ENCODE measurements at places on chromosomes 5 and 9. TPM values are rescaled to one million over a fixed set of nuclear protein-coding genes. Genes with fewer than 3 reads are reported as not detected.

GRCh38 chr5:57878301-57878722, 395.7 kb upstream of the ACTBL2 start:
- DNase-seq, result no peak

- DNase-seq, result no peak
These were observed 105.7 kb downstream of the SPRY4 start for GRCh38 chr5:142219146-142219545.

- DNase-seq, result peak; percentile 97
These were observed 138.8 kb upstream of the COL5A1 start for GRCh38 chr9:134502809-134503211.

GRCh38 chr5:74251141-74252035, 389.1 kb downstream of the ENC1 start:
- DNase-seq, result peak; percentile 85

GRCh38 chr9:129609486-129610212, 11.3 kb downstream of the C9orf50 start:
- DNase-seq, result no peak

DNA sequence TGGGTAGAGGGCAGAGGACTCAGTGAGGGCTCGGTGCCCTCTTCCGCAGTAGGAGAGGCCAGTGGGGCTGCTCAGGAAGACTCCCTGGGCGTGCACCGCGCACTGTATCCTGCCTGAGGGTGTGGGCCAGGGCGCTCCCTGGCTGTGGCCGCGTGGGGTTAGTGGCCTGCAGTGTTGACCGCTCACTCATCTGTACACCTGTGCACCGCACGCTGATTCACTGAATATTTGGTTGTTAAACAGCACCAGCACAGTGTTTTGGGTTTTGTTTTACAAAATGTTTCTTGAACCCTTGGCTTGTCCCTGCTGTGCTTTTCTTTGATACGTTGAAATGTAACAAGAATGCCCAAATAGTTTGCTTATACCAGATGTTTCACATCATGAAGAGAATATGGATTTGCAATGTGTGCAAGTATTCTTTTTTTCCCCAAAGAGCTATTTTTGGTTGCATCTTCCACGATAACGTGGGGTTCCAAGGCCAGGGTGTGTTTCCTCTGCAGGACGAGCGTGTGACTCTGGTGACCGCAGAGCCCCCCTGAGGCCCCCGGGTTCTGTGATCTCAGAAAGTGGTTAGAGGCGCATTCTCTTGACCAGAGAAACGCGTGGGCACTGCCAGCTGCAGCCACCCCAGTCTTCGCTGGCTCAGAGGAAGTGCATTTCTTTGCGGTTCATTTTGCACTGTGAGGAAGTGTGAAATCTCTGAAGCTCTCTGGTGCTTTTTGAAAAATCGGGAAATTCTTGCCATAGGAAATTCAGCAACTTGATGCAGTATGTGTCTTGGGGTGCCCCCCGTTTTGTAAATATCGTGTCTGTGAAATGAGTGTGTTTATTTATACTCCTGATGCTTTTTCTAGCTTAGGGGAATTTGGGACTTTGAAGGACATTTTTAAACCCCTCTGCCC, 46.9 kb downstream of the AHRR start:
- peak; percentile 89 for DNase-seq

- DNase-seq, result no peak
These were observed 105.2 kb downstream of the RGS3 start for GRCh38 chr9:113568571-113569321.

- DNase-seq, result peak; percentile 27
These were observed 61.8 kb downstream of the COX7C start for GRCh38 chr5:86679529-86679928.

GRCh38 chr9:134366223-134367031, 40.2 kb downstream of the RXRA start:
- DNase-seq, result peak; percentile 61

DNA sequence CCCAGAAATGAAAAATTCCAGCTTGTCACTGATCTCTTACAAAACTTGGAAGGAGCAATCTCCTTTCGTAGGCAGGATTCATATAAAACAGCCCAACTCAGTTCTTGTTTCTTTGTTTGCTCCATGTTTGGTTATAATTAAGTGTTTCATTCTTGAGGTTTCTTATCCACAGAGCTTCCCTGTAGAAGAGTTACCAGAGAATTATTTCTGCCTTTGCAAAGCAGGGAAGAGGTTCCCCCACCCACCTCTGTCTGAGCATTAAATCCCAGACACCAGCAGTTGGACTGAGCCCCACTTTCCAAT, 34.1 kb upstream of the RAI14 start:
- no peak for DNase-seq

DNA sequence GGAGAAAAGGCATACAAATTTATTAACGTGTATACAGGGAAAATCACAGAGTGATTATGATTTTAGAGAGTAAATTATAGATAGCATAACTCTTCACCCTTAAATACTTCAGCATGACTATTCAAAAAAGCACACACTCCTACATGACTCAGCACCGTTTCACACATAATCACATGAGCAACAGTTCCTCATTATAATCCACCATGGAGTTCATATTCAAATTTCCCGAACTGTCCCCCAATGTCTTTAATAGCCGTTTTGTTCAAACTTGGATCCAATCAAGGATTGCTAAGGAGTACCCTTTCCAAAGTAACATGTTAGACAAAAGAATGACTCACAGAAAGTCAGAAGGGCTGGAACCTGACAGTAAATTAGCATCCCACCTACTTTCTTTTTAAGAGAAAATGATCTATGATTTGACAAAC, 32.1 kb downstream of the RAPGEF1 start:
- peak; percentile 26 for DNase-seq

GRCh38 chr5:134638760-134639201, 6.2 kb upstream of the SAR1B start:
- DNase-seq, result no peak

GRCh38 chr9:134515026-134515821, 126.4 kb upstream of the COL5A1 start:
- no peak for DNase-seq

DNA sequence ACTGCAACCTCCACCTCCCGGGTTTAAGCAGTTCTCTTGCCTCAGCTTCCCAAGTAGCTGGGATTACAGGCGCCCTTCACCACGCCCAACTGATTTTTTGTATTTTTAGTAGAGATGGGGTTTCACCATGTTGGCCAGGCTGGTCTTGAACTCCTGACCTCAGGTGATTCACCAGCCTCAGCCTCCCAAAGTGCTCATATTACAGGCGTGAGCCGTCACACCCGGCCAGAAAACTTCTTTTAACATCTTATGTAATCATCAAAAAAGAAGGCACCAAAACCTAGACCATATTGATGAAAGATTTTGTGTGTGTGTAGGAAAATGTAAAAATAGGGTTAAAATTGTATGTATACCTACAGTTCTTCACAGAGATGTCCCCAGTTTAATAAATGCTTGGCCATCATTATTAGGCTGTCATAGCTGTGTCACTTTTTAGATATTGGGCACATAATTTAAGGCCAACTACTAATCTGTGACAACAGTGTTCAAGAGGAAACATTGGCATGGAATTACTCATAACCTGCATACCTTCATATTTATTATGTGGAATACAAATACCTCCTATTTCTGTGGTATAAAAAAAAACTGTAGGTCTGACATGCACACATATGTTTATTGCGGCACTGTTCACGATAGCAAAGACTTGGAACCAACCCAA, 44.4 kb downstream of the RAD50 start:
- no peak for DNase-seq

DNA sequence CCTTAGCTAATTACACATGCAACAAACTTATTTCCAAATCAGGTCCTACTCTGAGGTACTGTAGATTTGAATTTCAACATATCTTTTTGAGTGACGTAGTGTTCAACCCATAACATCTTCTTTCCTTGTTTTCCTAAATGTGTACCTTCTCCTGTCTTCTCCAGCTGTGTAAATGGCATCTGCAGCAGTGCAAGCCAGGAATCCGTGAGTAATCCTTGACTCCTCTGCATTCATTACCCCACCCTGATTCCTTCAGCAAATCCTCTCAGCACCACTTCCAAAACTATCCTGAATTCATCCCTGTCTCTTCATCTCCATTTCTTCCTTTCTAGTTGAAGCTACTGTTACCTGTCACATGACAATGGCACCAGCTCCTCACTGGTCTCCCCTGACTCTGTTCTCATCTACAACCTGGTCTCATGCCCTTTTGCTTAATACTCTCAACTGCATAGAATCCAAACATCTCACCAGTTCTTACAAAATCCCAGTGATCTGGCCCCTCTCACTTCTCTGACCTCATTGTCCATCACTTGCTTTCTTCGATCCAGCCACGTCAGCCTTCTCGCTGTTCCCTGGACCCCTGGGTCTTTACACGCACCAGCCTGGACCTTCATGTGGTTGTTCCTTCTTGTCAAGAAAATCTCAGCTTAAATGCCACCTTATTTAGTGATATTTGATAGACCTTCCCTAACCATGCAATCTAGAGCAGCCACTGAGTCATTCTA, 14.6 kb upstream of the TRAF1 start:
- no peak for DNase-seq

- DNase-seq, result no peak
These were observed 29.5 kb upstream of the TGFBR1 start for GRCh38 chr9:99075246-99075912.

DNA sequence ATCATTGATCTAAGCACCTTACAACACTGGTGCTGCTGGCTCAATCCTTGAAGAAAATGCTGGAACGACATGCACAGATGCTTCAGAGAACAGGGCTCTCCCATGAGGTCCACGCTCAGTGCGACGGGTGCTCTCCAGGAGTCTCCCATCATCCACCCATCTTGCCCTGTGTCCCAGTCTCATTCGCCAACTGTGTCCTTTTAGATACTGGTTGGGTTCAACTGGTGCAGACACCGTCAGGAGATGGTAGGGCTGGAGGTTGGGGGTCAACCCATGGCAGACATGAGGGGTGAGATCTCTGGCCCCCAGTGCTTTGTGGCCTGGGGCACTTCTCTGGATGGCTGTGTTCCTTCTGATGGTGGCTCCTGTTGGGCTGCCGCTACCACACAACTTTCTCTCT, 1.6 kb upstream of the OBP2B start:
- no peak for DNase-seq

The TAF11L5 gene
- polyA plus RNA-seq, result not detected

The CTSL gene
- polyA plus RNA-seq, result 224 TPM

The TARS1 gene
- 229 TPM for polyA plus RNA-seq

The KCNMB1 gene
- 0.01 TPM for polyA plus RNA-seq

The APBA1 gene
- polyA plus RNA-seq, result 8.5 TPM

The LIX1 gene
- not detected for polyA plus RNA-seq
